ENCODE measurements at places on chromosomes 1 and 21.

GRCh38 chr1:2601721-2602303 lies 15.2 kb downstream of the PRXL2B start:
- no peak for DNase-seq

GRCh38 chr21:42324896-42325295 lies 9.7 kb upstream of the TFF3 start:
- no peak for DNase-seq

DNA sequence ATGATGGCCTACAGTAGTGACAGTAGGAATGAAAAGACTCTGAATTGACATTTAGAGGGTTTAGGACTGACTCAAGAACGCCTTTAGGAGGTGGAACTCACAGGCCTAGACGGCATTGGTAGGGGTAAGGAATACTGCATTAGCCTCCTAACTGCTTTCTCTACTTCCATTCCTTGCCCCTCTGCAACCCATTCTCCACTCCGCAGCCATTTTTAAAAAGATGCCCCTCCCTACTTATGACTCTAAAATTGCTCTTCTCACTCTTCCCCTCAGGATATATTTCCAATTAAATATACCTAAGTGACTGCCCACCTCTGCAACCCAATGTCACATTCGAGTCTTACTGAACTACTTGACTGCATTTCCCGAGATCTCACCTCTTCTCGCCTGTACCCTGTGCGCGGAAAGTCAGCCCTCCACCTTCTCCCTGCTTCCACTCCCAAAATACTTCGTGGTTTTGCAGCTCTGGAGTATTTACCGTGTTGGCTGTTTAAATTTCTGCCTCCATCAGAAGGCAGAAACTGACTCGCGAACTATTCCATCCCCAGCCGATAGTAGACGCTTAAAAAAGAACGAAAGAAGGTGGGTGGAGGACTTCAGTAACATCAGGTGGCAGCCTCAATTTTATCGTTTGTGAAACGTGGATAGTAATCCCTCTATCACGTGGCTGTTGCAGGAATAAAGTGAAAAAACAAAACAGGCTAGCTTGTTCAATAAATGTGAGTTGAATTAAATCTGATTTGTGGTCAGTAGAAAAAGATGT lies 1.1 kb upstream of the YBX1 start:
- peak; percentile 8 for DNase-seq

DNA sequence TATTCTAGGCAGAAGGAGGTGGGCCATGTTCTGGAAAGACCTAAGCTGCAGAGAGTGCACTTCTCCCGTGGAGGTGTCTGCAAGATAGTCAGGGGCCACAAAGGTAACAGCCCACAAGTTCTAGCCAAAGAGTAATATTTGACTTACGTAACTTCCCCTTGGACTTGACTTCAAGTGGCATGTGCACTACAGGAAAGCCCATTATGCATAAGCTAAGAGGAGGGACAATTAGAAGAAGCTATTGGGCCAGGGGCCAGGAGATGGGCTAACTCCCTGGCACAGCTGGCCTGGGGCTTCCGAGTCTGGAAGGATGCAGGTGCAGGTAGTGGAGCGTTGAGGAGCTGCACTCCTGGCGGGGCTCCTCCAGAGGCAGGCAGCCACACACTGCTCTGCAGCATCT lies 58.3 kb downstream of the ERG start:
- DNase-seq, result no peak

DNA sequence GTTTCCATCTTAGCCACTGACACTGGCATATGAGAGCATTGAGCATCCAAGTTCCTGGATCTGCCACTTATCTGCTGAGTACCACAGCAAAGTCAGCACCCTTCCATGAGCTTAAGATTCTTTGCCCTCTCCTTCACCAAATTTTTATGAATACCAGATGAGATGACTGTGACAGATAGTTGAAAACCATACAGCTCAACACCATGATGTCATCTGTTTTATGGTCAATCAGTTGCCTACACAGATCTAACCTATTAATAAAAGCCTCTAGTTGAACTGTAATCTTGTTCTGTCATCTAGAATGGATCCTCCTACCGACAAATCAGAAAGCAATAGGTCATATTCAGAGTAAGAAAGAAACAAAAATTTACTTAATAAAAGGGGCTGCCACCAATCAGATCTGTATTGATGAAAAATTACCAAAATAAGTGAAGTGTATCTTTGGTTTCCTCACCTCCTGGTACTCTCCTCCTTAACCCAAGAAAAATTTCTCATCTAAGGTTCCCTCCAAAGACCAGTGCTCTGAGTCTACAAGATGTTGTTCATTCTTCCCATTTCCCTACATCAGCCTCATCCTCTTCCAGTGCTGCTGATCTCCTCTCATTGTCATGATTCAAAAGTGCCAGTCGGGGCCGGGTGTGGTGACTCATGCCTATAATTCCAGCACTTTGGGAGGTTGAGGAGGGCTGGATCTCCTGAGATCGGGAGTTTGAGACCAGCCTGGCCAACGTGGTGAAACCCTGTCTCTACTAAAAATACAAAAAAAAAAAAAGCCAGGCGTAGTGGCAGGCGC lies 138.8 kb upstream of the CTTNBP2NL start:
- DNase-seq, result no peak

DNA sequence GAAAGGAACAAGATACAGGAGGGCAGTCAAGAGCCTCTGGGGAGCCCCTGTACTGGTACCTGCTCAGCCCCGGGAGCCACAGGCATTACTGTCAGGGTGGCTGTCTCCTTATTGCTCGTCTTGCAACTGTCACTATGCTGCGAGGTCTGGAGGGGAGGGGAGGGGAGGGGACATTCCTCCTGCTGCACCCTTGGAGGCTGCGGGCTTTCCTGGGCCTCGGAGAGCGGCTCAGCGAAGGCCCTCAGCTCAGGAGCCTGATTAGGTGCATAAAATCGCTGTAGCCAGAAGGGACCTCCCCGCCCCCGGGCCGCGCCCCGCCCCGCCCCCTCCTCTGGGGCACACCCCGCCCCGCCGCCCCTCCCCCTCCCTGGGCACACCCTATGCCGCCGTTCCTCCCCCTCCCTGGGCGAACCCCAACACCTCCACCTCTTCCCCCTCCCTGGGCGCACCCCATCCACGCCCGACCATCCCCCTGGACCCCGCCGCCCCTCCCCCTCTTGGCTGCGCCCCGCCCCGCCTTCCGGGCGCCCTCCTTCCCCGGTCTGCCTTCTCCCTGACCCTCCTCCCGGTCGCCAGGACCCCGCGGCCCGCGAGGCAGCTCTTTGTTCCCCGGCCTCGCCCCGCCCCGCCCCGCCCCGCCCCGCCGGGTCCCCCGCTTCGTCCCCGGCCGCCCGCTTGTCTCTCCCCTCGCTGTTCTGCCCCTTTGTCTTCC lies 35.5 kb downstream of the CACHD1 start:
- DNase-seq, result peak; percentile 53

DNA sequence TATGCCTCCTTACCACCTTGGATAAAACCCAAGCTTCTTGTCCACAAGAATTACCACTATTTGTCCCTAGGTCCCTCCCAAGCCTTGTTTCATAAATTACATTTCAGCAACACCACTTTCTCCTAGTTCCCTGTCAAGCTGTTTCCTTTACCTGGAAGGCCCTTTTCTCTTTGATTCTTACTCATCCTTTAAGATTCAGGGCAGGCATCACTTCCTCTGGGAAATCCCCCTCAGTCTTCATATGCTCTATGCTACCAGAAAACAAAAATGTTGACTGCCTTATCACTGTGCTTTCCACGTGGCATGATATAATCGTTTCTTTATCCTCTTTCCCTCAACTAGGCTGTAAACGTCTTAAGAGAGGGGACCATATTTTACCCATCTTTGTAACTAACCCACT lies 102.7 kb downstream of the LYST start:
- DNase-seq, result no peak

- DNase-seq, result no peak
Observed at GRCh38 chr21:37619464-37619974, 252.9 kb downstream of the DYRK1A start.

GRCh38 chr1:89527256-89527655 lies 2.6 kb downstream of the LRRC8B start:
- DNase-seq, result no peak

GRCh38 chr1:23132033-23132432 lies 36.6 kb downstream of the LUZP1 start:
- DNase-seq, result no peak

DNA sequence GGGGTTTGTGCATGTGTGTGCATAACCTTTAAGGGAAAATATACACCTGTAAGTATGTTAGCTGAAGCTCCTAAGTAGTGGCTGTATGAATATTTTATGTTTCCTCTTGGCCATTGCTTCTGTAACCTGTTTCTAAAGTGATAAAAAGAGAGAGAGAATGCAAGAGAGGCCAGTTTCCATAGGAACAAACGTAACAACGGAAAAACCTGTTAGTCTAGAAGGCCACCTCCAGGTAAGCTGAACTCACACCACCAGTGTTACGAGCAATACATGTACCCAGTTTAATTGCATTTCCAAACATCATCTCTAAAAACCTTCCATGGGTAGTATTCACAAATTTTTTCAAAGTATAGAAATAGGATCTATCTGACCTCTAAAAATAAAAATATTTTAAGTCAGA lies 63.1 kb downstream of the PLPPR4 start:
- DNase-seq, result peak; percentile 3

DNA sequence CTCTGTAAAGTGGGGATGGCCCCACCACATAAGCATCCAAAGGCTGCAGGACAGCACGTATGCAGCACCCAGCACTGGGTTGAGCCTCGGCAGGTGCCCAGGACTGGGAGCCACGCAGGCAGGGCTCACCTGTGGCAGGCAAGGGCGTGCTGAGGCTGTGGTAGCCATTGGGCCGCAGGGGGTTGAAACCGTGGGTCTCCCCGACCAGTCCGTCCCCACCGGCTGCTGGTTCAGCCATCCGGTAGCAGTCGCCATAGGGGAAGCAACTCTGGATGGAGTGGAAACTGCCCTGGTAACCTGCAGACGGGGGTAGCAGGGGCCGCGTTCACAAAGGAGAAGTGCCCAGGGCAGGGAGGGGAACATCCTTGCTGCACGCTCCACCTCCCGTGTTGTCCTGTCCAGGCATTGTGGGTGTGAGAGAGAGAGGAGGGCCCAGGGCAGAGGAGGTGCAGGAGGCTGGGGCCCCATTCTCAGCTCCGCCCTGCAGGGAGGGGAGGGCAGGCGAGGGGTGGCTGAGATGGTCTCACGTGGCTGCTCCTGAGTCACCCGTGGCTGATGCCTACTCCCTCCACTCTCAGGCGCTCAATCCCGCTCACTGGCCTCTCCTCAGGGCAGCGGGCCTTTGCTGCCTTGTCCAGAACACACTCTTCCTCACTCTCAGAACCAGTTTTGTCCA lies 49.9 kb downstream of the DMRTB1 start:
- DNase-seq, result no peak

DNA sequence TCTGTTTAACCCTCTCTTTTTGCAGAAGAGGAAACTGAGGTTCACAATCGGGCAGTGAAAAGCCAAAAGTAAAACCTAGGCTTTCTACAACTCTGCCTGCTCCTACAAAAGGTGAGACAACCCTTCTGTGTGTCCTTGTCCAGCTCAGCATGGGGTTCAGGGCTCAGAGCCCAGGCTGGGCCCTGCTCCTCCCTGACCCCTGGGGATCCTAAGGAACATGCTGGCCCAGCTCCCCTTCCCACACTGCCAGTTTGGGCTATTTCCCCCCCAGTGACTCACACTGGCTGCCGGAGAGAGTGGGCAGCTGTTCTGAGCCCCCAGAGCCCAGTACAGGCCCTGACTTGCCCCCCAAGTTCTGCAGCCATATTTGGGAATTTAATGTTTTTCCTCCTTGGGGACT lies 8.9 kb downstream of the FAM229A start:
- no peak for DNase-seq

GRCh38 chr1:151816548-151817352 lies 11.5 kb upstream of the LINGO4 start:
- DNase-seq, result no peak

GRCh38 chr1:110033421-110033820 lies 1.0 kb upstream of the STRIP1 start:
- DNase-seq, result no peak

GRCh38 chr1:16391411-16391810 lies 24.4 kb downstream of the SZRD1 start:
- no peak for DNase-seq

Measured in Caco-2 (cell line).